Coronary artery (tissue), 2 donors: ENCODE measurements at places on chromosomes 7 and 10.

- DNase-seq, result no peak
Measured at GRCh38 chr7:54778166-54778565, 19.2 kb upstream of the SEC61G start.

- no peak for DNase-seq
Measured at GRCh38 chr10:78513330-78513729, 479.7 kb downstream of the RPS24 start.

DNA sequence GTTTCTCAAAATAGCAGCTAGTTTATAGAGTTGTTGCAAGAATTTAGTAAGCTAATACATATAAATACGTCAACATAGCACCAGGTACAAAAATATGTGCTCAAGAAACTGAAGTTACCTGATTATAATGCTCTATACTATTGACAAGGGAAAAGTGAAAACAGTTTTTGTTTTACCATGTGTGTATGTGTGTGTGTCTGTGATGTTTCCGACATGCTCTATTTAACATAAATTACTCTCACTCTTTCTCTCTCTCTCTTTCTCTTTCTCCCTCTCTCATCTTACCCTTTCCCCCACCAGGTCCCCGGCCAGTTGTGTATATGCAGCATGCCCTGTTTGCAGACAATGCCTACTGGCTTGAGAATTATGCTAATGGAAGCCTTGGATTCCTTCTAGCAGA, 4.3 kb downstream of the LIPN start:
- no peak for DNase-seq

GRCh38 chr10:101224910-101225823, 4.1 kb downstream of the LBX1 start:
- DNase-seq, result no peak

GRCh38 chr7:2775785-2776184, 68.3 kb downstream of the GNA12 start:
- peak; percentile 41 for DNase-seq

- peak; percentile 94 for DNase-seq
Measured at GRCh38 chr7:101138213-101138870, 11.4 kb downstream of the SERPINE1 start.

DNA sequence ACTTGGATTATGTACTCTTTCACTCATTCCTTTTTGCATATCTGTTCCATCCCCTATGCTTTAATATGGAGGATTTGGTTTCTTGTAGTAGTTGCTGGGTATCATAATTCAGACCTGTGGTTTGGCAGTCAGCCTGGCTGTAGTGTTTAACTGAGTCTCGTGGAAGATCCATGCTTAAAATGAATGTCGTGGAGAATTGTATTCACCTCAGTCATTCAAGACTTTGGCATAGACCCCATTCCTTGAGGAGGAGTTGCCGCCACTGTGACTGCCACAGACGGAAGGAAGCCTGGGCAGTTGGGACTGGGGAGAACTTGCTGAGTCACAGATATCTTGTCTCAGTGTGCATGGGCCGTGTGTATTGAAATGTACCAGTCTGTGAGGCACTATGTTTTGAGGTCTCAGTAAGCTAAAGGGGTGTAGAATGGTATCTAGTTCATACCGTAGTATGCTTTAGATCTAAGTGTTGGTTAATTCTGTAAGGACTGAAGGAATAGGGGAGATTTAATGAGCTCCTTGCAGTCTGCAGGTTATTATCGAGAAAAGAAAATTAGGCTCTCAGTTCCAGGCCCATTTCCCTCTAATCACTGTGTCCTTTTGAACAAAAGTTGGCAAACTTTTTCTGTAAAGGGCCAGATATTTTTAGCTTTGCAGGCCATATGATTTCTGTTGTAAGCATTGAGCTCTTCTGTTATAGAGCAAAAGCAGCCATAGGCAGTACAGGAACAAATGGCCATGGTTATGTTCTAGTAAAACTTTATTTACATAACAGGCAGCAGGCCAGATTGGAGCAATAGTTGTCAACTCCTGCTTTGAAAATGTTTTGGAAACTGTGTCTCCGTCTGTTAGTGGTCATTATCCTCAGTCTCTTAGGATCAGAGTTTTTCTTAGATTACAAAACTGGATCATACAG, 76.8 kb downstream of the TPST1 start:
- DNase-seq, result no peak

DNA sequence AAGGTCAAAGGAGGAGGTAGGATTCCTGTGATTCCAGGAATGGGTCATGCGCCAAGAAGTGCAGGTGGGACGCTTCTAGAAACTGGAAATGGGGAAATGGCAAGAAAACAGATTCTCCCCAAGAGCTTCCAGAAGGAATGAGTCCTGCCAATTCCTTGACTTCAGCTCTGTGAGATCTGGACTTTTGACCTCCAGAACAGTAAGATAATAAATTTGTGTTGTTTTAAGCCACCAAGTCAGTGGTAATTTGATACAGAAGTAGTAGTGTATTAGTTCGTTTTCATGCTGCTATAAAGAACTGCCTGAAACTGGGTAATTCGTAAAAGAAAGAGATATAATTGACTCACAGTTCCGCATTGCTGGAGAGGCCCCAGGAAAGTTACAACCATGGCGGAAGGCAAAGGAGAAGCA, 178.6 kb upstream of the GALNT17 start:
- DNase-seq, result peak; percentile 16

DNA sequence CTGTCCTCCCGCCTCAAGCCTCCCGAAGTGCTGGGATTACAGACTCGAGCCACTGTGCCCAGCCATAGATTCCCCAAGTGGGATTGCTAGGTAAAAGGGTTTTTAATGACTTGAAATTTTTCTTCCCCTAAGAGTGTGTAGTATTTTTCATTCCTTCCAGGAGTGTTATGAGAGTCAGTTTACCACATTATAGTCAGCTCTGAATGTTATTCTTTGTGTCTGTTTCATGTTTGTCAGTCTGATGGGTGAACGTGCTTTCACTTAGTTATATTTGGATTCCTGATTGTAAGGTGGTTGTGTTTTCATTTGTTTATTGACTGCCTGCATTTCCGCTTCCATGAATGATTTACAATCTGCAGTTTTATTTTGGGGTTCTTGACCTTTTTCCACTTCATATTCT, 6.3 kb downstream of the ZNF212 start:
- no peak for DNase-seq
